ENCODE measurements at places on chromosomes 5 and 9.

DNA sequence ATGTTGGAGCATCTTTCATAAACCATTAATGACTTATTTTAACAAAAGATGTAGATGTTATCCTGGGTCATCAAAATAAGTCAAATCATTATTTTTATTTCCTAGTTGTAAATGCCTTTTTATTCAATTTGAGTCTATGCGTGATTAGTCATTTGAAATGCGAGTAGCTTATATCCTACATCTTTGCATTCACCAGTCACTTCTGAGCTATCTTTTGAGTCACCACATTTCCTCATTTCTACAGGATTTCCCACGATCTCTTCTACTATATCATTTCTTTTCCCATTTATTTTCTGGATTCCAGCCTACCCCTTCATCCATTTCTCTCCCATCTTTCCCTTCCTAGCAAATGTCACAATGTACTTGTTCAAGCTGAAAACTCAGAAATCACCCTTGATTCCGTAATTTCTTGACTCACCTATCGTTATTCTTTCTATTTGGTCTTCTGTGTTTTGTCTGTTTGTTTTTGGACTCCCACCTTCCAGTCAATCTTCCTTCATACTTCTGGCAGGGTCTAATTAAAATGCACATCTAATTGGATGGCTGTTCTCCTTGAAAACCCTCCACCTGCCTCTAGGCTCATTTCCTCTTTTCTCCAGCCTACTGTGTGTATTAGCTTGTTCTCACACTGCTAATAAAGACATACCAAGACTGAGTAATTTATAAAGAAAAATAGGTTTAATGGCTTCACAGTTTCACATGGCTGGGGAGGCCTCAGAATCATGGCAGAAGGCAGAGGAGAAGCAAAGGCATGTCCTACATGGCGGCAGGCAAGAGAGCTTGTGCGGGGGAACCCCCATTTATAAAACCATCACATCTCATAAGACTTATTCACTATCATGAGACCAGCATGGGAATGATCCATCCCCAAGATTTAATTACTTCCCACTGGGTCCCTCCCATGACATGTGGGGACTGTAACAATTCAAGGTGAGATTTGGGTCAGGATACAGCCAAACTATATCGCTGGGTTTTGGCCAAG, 112.4 kb downstream of the MEF2C start:
- no peak for DNase-seq

GRCh38 chr9:37187713-37188439, 67.5 kb downstream of the ZCCHC7 start:
- DNase-seq: no peak

DNA sequence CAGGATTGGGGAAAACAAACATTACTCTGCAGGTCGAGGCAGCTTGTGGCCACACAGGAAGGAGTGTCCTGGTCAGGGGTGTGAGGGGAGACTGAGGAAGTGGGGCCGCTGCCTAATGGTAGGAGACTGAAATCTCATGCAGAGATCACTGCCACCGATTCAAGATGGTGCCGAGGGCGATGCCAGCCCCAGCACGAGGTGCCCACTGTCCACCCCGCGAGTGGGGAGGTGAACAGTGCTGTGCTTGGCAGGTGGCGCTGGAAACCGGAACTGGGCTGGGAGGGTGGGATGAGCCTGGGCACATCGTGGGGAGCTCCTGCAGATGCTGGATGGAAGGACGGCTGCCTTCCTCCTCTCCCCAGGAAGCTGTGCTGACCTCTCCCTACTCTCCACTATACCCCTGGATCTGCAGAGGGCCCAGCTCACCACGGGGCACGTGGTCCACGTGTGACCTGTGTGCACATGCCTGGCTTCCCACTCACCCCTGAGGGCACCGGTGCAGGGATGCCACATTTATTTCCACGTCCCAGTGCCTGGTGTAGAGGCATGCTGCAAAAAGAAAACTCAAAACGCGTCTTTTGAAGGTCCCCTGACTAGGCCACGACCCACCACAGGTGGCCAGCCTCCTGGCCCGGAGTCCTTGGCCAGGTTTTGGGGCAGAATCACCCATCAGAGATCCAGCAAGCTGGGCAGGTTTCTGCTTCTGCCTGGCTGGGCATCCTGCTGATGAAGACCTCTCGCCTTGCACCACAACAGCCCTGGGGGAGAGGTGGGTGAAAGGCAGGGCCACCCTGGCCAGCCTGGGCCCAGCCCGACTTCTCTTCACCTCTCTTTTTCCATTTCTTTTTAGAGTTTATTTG, 71.7 kb upstream of the FCN1 start:
- no peak for DNase-seq

DNA sequence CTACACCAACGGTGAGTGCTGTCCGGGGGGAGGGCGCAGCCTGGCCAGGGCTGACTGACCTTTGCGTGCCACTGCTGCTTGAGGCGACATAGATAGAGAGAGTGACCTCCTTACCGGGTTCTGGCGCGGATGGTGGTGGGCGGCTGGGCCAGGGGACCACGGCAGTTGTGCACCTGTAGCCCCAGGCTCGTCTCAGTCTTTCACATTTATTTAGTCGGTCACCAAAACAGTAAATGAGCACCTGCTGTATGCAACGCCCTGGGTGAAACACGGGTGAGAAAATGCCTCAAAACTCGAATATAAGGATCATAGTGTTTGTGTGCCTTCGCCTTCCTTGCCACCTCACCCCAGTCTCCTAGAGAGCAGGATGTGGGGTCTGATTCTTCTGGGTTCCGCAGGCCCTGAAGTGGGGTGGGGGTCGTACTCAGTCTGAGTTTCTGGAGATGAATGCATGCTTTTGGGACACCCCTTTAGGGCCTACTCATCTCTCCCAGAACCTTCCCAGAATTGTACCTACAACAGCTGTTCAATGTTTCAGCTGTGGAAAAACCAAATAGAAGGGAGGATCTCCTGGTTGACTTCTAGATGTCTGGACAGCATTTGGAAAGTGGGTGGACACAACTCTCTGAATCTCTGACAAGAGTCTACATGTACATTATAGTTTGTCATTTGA, 714 bp downstream of the SEC24A start:
- no peak for DNase-seq

DNA sequence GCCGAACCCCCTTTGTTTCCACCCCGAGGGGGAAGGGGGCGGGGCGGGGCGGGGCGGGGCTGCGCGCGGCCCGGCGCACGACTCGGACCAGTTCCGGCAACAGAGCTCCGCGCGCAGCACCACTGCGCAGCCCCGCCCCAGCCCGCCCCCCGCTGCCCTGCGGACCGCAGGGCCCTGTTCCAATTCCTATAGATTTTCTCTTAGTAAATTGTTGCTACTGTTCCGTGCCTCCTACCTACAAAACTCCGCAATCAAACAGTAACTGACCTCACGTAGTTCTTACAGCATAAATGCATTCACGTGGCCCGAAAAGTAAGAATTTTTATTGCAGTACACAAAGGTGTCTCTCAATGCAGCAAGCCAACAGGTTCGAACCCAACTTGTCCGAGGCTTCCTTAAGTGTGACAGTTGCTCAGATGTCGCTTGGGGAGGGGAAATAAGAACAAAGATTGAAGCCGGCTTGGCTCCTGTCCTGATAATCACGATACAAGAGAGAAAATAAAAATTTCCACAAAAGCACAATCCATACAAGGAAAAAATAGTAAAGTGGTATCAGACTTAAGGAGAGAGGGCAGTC, 1.2 kb upstream of the RNF38 start:
- DNase-seq: peak; percentile 77

GRCh38 chr5:176151281-176151680, 86.9 kb upstream of the SIMC1 start:
- no peak for DNase-seq

GRCh38 chr5:163506726-163507125, 1.3 kb downstream of the MAT2B start:
- no peak for DNase-seq

DNA sequence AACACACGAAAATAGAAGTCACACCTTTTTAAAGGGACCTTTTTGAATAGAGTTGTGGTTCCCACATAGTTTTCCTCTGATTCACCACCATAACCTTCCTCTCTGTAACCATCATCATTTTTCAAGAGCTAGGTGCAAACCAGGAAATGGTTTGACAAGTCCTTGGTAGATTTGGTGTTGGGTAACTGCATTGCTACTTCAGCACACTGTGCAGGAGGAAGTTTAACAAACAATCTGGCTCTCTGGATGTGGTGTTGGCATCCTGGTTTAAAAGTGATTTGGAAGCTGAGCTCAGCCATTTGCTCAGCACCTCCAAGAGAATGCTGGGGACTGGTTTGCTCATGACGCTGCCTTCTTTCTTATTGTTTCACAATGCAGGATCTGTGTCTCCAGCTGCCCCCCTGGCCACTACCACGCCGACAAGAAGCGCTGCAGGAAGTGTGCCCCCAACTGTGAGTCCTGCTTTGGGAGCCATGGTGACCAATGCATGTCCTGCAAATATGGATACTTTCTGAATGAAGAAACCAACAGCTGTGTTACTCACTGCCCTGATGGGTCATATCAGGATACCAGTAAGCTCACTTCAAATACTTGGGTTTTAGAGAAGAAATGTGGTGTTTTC, 213.1 kb downstream of the RFK start:
- DNase-seq: no peak

GRCh38 chr5:95511606-95512005, 43.2 kb downstream of the SKIC3 start:
- DNase-seq: no peak

- DNase-seq: no peak
Observed at GRCh38 chr5:134937526-134937925, 30.2 kb upstream of the CATSPER3 start.

DNA sequence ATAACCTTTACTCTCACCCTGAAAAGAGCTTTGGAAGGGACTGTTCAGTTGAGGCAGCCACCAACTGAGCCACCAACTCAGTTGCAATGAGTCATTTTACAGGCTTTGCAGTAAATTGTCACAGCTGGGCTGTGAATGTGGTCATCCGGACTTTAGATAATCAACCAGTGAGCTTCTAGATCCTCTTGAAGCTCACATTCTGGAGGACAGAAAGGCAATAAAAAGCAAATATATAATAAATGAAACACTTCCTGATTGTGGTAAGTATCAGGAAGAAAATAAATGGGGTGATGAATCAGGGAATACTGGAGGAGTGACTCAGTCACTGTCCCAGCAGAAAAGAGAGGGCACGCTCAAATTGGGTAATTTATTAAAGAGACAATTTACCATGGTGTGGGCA, 13.2 kb upstream of the C5orf58 start:
- no peak for DNase-seq

GRCh38 chr9:99561509-99561917, 260.2 kb upstream of the NR4A3 start:
- no peak for DNase-seq

- no peak for DNase-seq
Observed at GRCh38 chr9:122923947-122924346, 7.4 kb downstream of the ZBTB26 start.

- DNase-seq: no peak
Observed at GRCh38 chr5:175257847-175258194, 186.2 kb downstream of the DRD1 start.

GRCh38 chr9:110928599-110928998, 109.7 kb downstream of the LPAR1 start:
- no peak for DNase-seq

- no peak for DNase-seq
Observed at GRCh38 chr9:128422783-128423150, 2.1 kb downstream of the CERCAM start.

- no peak for DNase-seq
Observed at GRCh38 chr9:136270173-136270705, 24.6 kb upstream of the QSOX2 start.

- no peak for DNase-seq
Observed at GRCh38 chr5:157487358-157487757, 27.3 kb downstream of the NIPAL4 start.

GRCh38 chr5:97980291-97980690, 793.2 kb upstream of the RGMB start:
- no peak for DNase-seq

- no peak for DNase-seq
Observed at GRCh38 chr5:60797482-60798153, 46.5 kb downstream of the ELOVL7 start.

- no peak for DNase-seq
Observed at GRCh38 chr5:175321927-175322532, 122.0 kb downstream of the DRD1 start.

DNA sequence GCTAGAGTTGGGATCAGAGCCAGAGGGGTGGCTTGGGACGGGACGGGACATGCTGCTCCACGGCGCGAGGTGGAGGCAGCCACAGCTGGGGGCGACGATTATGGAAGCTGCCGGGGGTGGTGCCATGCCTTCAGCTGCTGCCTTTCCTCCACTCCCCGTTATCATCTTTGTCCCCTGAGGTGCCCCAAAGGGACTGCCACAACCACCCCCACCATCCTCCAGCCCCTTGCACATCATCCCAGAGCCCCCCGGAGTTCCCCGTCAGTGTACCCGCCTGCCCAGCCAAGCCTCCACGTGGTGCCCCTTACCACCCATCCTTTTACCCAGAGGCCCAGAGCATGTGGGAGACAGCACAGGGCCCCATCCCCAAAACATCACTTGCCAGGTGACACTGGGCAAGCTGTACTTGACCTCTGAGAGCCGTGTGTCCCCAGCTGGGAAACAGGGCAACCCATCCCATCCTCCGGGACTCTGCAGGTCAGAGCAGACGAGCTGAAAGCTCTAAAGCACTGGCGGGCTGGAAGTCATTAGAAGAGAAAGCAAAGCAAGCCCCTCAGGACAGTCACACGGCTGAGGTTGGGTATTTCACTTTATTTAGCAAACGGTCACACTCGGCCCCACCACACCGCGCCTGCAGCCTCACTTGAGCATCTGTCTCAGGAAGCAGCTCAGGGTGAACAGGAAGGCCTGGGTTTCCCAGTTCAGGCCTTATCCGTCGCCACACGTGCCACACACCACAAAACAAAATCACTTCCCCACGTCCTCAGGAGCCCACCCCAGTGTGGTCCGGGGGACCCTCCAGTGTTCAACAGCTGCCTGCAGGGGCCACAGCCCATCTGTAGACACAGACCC, 19.5 kb upstream of the MXD3 start:
- DNase-seq: no peak

GRCh38 chr9:11097020-11097419, 484.2 kb upstream of the PTPRD start:
- DNase-seq: no peak

DNA sequence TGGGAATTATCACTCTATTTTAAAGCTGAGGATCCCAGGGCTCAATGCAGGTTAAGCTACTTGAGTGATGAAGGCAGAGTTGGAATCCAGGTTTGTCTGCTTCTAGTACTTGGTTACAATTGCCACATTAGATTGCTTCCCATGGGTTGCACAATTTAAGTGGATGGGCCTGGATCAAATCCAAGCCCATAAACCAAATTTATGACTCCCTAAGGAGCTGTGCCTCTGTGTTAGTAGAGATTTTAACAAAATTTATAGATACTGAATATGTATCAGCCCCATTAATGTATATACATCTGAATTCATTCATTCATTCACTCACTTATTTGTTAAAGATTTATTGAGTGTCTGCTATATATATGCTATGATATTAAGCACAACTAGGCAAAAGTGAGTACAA, 332.3 kb upstream of the KLF9 start:
- DNase-seq: no peak

DNA sequence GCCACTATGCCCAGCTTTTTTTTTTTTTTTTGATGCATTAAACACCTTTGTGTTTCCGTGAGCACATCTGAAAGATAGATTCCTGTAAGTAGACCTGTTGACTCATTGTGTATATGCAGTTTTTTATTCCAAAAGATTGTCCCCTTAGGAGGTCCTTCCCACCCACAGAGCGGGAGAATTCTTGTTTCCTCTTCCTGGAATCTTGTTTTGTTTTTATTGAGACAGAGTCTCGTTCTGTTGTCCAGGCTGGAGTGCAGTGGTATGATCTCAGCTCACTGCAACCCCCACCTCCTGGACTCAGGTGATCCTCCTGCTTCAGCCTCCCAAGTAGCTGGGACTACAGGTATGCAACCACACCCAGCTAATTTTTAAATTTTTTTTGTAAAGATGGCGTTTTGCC, 7.6 kb downstream of the PTPA start:
- no peak for DNase-seq
